Muscle of leg (tissue), 16 donors: ENCODE measurements at places on chromosomes 1 and 21. TPM values are rescaled to one million over a fixed set of nuclear protein-coding genes. Genes with fewer than 3 reads are reported as not detected.
A peak's percentile ranks its signal among the peaks of the same experiment; 100 is the strongest.

DNA sequence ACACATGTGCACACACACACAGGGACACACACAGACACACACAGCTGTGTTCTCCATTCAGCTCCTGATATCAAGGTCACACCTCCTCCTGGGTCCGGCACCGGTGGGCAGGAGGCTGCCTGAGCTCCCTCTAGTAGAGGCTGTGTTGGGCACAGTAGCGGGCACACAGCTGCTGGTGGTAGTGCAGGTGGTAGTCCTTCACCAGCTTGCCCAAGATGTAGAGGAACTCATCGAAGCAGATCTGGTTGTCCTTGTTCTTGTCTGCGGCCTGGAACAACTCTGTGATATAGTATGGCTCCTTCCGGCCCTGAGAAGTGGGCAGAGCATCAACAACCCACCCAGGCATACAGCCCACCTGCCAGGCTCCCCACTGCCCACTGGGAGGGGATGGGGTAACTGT, 5.6 kb upstream of the S100A8 start:
- no peak for DNase-seq

FMO4 gene
- 2.0 TPM for total RNA-seq

- no peak for DNase-seq
Measured at GRCh38 chr1:165645654-165646366, 14.8 kb downstream of the MGST3 start.

- peak; percentile 59 for DNase-seq
Measured at GRCh38 chr1:44819196-44819607, 10.9 kb downstream of the BTBD19 start.
